ENCODE measurements at places on chromosomes 3 and 15.
A peak's percentile ranks its signal among the peaks of the same experiment; 100 is the strongest.

DNA sequence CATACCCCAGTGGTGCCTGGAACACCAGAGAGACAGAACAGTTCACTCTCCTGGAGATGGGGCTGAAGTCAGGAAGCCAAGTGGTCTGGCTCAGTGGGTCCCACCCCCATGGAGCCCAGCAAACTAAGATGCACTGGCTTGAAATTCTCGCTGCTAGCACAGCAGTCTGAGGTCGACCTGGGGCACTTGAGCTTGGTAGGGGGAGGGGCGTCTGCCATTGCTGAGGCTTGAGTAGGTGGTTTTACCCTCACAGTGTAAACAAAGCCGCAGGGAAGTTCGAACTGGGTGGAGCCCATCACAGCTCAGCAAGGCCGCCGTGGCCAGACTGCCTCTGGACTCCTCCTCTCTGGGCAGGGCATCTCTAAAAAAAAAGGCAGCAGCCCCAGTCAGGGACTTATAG is 272.0 kb downstream of the KLF13 start:
- DNase-seq = no peak

DNA sequence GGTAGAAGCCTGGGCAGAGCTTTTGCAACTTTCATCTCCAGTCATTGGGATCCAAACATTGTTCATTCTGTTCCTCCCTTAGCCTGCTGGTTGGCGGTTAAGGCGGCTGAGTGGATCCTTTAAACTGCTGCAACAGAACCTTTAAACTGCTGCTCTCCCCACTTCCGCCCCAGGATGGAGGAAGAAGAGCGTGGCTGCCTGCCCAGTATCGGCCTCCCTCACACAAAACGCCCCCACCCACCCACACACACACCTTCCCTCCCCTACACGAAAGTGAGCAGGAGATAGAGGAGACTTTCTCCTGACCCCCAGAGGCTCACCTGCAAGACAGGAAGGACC is 460 bp upstream of the ZMAT3 start:
- no peak for DNase-seq

GRCh38 chr3:114958930-114959329 is 188.2 kb downstream of the ZBTB20 start:
- no peak for DNase-seq

DNA sequence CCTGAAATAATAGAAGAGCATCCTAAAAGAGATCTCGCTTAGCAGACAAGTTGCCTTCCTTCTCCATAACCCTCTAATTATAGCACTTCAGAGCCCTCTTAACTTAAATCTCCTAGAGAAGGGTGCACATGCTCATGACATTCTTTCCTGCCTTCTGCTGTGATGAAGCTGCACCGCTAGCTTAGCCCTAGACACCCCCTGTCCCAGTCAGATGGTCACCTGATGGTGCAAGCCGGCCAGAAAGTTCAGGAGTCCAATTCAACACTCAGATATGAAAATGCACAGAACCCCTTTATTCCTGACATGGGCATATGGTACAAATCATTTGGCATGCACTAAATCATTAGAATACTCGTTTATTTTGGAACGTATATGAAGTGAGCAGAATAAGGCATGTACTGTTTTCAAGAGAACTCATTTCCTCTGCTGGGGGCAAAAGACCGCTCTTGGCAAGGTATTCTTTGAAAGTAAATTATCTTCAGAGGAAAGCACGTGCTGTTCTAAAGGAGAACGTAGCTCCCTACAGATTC is 420.4 kb upstream of the PROK2 start:
- no peak for DNase-seq

DNA sequence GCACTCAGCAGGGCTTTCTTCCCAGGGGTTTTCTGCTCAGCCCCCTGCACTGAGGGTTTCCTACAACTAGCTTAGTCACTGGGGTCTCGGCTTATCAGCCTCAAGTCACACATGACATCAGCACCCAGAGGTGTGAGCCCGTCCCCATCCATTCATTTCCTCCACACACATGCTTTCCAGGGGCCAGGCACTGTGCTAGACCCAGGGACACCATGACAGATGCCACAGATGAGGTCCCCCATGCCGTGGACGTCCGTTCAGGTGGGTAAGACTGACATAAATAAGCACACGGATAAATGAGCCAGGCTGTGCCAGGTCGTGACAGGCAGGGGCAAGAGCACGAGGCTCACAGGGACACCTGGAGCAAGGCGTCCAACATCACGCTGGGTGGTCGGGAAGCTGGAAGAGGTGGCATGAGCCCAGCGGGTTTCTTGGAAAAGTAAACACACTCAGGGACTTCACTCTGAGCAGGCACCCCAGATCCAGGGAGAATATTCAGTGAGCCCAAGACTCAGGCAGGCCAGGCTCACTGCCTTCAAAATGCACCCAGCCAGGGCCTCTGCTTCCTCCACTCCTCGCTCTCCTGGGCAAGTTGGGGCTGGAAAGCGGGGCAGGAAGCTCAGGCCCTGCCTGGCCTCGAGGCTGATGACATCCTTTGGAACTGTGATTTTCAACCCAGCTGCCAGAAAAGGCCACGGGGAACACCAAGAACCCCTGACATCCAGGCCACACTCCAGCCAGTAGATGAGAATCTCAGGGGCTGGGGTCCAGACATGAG is 139.3 kb downstream of the CHSY1 start:
- peak; percentile 5 for DNase-seq

DNA sequence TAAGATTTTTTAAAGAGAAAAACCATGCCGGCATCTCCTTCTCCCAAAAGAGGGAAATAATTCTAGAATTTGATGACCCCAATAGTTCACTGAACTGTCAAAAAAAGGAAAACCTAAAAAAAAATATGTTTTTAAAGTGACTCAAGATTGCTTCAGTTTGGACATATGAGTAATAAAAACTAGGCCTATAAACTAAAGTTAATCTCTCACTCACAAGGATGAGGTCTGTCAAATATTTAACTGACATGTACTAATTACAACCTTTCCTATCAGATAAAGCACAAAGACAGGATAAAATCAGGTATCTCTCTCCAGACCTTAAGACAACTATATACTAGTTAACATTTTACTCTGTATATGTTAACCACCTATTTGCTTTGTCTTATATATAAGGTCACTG is 231.9 kb downstream of the NSUN3 start:
- DNase-seq = no peak

- DNase-seq = no peak
These were observed 11.7 kb downstream of the IQCF1 start for GRCh38 chr3:51891242-51892039.

- no peak for DNase-seq
These were observed 61.2 kb downstream of the PEAK1 start for GRCh38 chr15:77358545-77359240.

- no peak for DNase-seq
These were observed 341.5 kb downstream of the FOXP1 start for GRCh38 chr3:71241981-71242560.

DNA sequence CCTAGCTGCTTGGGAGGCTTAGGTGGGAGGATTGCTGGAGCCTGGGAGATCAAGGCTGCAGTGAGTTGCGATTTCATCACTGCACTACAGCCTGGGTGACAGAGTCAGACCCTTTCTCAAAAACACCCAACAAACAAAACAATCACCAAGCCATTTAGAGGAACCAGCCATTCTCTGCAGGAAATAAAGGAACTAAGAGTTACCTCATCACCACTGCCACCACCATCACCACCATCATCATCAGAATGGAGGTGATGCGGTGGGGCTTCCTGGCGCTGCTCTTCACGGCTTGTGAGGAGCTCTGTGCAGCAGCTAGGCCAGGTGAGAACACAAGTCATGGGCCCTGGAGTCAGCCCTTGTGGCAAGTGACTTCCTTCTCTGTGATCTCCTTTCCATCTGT is 37.7 kb upstream of the KLHL25 start:
- DNase-seq = no peak

GRCh38 chr15:66844041-66844746 is 142.2 kb downstream of the SMAD6 start:
- DNase-seq = no peak

DNA sequence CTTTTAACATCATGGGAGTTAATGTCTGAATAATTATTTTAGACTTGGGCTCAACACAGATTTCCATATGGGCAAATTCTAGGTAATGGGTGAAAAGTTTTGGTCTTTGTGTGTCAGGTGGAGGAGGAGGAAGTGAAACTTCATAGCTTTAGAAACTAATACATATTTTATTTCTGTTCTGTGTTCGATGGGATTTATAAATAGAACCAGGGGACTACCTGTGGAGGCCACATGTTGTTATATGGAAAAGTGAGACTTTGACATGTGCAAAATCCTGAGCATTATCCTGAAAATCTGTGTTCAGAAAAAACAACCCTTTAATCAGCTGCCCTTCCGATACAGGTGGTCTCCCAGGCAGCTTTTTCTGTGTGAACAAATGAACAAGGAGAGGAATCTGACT is 209.5 kb downstream of the SOX2 start:
- no peak for DNase-seq

DNA sequence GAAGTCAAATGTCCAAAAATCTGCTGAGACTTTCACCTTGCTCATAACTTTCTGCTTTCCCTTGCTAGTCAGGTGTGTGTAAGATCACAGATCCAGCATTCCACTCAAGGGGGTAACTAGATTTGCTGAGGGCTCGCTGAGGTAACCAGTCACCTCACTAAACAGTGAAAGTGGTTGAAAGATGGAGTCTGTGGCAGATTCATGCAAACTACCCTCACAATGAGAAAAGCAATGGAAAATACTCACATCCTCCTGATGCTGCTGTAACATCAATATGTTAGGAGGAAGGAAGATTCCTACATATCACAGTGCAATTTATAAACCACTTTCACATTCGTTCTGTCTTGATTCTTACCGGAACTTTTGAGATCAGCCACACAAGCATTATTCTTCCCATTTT is 174.3 kb upstream of the BCL6 start:
- DNase-seq = no peak

DNA sequence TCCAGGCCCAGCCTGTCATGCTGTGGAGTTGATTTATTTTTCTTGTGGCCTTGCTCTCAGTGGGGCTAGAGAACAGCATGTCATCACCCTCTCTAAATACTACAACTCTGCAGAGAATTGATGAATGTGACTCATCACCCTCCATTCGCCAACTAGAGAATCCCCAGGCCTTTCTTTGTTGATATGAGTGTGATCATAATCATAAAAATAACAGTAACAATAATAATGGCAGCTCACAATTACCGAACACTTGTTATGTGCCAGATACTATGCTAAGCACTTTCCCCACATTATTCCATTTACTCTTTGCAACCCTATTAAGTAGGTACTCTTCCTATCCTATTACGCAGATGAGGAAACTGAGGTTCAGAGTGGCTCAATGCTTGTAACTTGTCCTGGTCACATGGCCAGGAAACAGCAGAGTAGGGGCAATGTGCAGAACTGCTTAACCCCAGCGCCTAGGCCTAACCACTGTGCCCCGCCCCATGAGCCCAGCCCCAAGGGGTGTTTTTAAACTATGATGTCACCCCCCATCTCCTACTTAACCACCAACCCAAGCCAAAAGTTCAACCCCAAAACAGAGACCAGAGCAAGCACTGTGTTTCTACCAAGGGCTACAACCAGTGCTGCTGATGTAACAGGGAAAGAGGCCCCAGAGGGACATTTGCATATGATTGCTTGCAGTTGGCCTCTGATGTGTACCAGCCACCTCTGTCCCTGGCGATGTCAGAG is 104.5 kb downstream of the ADCY5 start:
- no peak for DNase-seq

- no peak for DNase-seq
These were observed 17.1 kb downstream of the PML start for GRCh38 chr15:74011610-74012009.

GRCh38 chr15:39034816-39035215 is 470.2 kb upstream of the RASGRP1 start:
- DNase-seq = no peak

- DNase-seq = no peak
These were observed 1.5 kb downstream of the ABTB1 start for GRCh38 chr3:127674101-127674721.

DNA sequence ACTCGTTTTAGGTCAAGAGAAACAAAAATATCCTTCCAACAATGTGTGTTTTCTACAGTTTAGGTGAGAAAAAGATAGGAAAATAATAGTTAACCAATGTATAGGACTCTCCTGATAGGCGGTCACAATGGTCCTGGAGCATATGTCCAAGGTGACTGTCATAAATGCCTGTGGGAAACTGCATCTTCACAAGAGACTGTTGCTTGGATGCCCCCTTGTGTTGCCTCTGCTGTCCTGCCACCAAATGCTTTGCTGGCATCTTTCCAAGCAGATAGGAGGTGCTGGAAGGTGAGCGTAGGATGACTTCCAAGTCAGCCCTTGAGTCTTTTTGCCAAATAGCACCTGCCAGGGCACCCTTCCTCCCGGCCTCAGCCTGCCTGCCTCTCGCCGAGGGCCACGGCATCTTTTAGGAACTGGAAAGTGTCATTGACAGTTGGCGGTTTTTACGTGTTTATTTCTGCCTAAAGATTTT is 24.1 kb upstream of the SACM1L start:
- peak; percentile 38 for DNase-seq

GRCh38 chr3:110929816-110930215 is 141.8 kb upstream of the NECTIN3 start:
- DNase-seq = no peak

GRCh38 chr15:57377478-57377847 is 1.2 kb downstream of the CGNL1 start:
- no peak for DNase-seq

- DNase-seq = no peak
These were observed 124.1 kb downstream of the DGKG start for GRCh38 chr3:186237915-186238314.

GRCh38 chr3:111285694-111286093 is 214.1 kb downstream of the NECTIN3 start:
- peak; percentile 86 for DNase-seq

DNA sequence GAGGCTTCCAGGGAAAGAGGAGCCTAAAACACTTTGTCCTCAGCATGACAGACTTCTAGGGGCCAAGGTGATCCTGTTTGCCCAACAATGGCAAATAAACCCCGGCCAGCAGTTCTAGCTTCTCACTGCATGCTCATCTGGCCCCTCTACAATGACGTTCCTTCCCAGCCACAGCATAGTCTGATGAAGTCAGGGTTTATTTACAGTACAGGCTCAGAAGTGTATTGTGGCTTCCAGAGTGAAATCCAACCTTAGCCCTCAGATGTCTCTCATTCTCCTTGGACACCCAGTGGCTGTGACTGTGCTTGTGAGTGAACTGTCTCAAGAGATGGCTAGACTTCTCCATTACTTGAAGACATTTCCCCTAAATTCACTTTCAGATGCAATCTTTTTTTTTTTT is 40.8 kb downstream of the BFSP2 start:
- no peak for DNase-seq
